ENCODE measurements at places on chromosomes 3 and 15.

GRCh38 chr3:196412704-196413103, 19.5 kb downstream of the UBXN7 start:
- no peak for DNase-seq

GRCh38 chr3:178794711-178795110, 258.5 kb downstream of the KCNMB2 start:
- DNase-seq, result no peak

DNA sequence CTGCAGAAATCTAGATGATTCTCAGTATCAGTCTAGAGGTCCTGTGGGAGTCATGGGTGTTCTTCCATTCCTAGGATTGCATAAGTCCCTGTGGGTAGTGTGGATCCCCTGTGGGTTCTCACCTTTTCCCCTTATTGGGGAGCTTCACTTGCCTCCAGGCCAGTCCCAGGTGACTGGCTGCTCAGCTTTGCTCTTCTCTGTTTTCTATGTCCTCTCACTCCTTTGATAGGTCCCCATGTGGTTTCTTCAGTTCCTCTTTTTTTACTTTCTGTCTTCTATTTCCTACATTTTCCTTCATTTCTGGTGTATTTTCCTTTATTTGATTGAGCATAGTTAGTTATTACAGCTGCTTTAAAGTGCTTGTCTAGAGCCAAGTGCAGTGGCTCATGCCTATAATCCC, 10.9 kb downstream of the TEX55 start:
- no peak for DNase-seq

DNA sequence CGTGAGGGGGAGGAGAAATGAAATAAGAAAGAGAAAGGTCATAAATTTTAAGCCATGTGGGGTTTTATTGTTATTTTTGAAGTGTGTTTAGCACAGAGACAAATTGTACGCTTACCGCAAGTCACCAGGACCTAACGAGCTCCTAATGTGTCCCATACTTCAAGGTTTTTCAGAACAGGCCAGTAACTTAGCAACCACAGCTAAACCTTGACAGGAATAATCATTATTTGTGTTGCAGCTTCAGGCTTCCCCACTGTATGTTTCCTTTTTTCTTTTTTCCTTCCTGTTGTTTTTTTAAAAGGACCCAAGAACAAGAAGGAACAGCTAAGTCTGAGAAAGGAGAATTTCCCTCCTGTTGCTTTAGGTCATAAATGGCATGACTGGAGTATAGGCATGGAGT, 160.8 kb downstream of the TUSC7 start:
- no peak for DNase-seq

DNA sequence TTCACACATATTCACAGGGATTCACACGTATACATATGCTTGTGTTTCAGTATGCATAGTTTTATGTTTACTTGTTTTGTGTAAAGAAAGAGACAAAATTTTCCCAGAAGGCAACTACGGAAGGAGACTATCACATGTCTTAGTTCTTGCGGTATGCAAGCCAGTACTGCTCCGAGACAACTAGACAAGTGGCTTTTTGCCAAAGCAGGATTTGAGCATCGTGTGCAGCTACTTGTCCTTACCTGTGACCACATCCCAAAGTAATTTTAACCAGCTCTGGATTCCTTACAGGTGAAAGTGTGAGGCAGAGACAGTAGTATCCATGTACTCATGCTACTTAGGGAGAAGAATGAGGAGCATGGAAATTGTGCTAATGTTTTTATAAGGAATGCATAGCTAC, 591.4 kb upstream of the NR2F2 start:
- DNase-seq, result no peak

GRCh38 chr3:80993241-80993945, 768.1 kb downstream of the GBE1 start:
- no peak for DNase-seq

DNA sequence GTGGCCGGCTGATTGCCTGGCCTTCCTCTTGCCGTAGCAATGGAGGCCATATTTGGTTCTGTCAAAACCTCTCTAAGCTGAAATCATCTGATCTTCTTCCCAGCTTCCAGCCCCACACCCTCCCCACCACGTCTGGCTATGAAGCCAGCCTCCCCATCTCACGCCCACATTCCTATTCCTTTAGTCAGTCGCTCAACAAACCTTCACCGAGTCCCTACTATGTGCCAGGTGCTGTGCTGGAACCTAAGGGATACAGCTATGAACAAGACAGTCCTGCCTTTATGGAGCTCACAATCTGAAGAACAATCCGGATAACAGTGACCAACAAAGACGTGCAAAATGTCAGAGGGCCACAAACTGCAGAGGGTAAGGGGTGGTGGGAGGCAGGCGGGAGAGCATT, 31.9 kb upstream of the SMAD6 start:
- no peak for DNase-seq

DNA sequence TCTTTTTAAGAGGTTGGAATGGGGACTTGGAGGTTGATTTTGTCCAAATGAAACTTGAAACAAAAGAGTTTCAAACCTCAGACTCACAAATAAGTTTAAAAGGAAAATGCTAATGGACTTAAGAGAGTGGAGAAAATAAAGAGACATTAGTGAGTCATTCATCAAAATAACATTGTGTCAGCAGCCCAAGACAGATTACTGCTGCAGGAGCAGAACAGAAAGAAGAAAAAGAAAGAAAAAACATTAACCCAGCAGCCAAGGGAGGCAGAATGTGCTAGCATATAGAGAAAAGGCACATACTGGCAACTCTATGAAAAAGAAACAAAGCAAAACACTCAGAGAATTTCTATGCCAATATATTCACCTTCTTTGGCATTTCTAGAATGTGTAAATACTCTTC, 42.6 kb downstream of the ADAMTS9 start:
- no peak for DNase-seq

- DNase-seq, result no peak
These were observed 19.0 kb downstream of the USP13 start for GRCh38 chr3:179671747-179672242.

- DNase-seq, result no peak
These were observed 168.9 kb downstream of the KLHL25 start for GRCh38 chr15:85625856-85626255.

DNA sequence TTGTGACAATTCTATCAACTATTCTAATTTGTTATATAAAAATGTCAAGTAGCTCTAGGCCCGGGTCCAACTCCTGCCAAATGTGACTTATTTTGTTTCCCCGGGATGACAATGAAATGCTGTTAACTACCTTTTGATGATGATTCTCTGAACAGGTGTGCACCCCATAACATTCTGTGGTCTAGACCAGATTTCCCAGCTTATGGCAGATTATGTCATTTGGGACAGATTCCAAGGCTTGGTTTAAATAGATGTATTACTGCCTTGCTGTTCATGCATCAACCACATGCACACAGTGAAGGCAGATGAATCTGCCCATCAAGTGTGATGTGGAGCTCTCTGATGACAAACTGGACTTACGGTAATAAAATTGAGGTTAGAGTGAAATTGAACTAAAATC, 150.5 kb downstream of the MECOM start:
- DNase-seq, result no peak
